ENCODE measurements at places on chromosomes 13 and 19. TPM values are rescaled to one million over a fixed set of nuclear protein-coding genes. Genes with fewer than 3 reads are reported as not detected.
A peak's percentile ranks its signal among the peaks of the same experiment; 100 is the strongest.

DNA sequence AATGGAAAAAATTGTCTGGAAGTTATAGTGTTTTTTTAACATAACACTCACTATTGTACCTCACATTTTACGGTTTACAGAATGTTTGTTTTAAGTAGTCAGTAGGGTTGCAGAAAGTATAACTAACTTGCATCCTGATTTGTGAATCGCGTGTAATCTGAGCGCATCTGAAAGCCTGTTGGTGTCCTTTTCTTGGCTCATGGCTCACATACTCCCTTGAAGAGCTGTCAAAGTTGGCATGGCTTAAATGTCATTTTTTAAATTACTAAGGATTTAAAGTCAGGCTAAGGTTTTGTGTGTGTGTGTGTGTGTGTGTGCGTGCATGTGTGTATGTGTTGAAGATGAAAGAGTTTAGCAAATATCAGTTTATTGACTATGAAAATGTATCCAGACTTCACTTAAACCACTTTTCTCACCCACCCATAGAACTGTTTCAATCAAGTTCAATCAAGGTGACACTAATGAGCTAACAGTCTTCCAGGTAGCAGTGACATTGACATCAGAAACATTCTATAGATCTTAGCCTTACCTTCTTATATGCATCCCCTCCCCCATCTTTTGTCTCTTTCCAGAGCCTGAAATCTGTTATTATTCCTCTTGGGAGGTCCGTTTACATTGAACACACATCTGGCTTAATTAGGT is 480.4 kb upstream of the SGCG start:
- no peaks in the 10 kb centered on the region for H3K36me3 ChIP-seq
- no peaks in the 10 kb centered on the region for H3K4me1 ChIP-seq
- H3K27me3 ChIP-seq, result no peaks in the 10 kb centered on the region
- H3K4me3 ChIP-seq, result no peak overlapping the region

GRCh38 chr19:12930002-12930645 is 3.4 kb downstream of the FARSA start:
- no peak overlapping the region for H3K4me3 ChIP-seq
- no peak for DNase-seq
- H3K27me3 ChIP-seq, result no peaks in the 10 kb centered on the region
- no peak overlapping the region for H3K27ac ChIP-seq
- peaks cover 52% of the 10 kb centered on the region for H3K36me3 ChIP-seq
- H3K4me1 ChIP-seq, result peaks cover 20% of the 10 kb centered on the region

DNA sequence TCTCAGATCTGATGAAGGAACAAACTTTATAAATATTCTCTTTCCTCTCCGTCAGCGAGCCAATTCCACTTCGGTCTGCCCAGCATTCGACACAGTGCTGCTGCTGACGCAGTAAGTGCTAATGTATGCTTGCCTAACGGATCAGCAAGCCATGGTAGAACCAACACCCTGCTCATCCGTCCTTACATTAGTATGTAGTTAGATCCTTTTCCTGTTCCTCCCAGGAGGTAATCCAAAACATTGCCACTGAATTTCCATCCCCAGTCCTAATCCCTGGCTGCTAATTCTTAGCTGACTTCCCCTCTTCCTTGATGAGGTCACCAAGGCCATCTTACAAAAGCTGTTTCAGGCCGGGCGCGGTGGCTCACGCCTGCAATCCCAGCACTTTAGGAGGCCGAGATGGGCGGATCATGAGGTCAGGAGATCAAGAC is 88.0 kb downstream of the STARD13 start:
- no peak for DNase-seq
- H3K4me1 ChIP-seq, result peaks cover 5% of the 10 kb centered on the region
- no peaks in the 10 kb centered on the region for H3K36me3 ChIP-seq
- no peak overlapping the region for H3K27ac ChIP-seq
- no peak overlapping the region for H3K4me3 ChIP-seq

GRCh38 chr19:48618278-48618915 is 581 bp downstream of the RPL18 start:
- H3K27ac ChIP-seq, result peak overlapping the region; percentile 99
- H3K4me1 ChIP-seq, result peaks cover 40% of the 10 kb centered on the region
- peak; percentile 21 for DNase-seq
- peaks cover 64% of the 10 kb centered on the region for H3K36me3 ChIP-seq

GRCh38 chr13:30551189-30551588 is 66.5 kb upstream of the USPL1 start:
- H3K4me3 ChIP-seq, result no peak overlapping the region
- no peaks in the 10 kb centered on the region for H3K4me1 ChIP-seq

DNA sequence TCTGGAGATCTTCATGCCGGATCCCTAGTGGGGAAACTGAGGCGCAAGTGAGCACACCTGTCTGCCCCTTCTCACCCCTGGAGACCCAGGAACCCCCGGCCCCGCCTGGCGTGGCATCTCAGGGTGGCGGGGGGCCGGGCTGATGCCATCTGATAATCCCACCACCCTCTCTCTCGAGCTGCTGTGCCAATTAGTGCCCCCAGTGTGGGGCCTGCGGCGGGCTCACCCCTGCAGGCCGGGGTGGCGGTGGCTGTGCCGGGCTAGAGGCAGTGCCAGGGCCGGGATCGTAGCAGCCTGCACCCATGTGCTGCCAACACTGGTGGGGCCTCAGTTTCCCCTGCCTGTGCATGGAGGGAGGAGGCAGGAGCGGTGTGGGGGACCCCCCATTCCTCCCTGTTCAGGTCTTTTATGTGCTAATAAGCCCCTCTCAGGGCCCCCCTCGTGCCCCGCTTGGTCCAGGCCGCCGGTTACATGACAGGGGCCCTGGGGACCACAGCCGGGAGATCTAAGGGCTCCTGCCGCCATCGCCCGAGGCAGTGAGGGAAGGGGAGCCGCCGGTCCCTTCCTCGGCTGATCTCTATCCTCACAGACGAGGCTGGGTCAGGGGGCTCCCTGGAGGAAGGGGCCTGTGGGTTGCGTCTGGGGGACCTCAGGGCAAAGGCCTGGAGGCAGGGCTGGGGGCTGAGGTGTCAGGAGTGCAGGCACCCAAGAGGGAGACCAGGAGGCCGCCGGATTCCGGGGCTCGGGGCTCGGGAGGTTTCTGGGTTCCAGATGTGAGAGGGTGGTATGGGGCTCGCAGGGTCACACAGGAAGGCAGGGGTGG is 8.3 kb downstream of the EFNA2 start:
- no peak for DNase-seq
- no peaks in the 10 kb centered on the region for H3K36me3 ChIP-seq

- H3K27me3 ChIP-seq, result peaks cover 19% of the 10 kb centered on the region
Observed at GRCh38 chr19:38538386-38538785, 79.4 kb downstream of the MAP4K1 start.

GRCh38 chr19:15265850-15266248 is 33.6 kb upstream of the EPHX3 start:
- no peak overlapping the region for H3K27ac ChIP-seq
- no peaks in the 10 kb centered on the region for H3K4me1 ChIP-seq
- H3K36me3 ChIP-seq, result peaks cover 62% of the 10 kb centered on the region

GRCh38 chr19:44808463-44809371 is at the start of gene BCAM:
TSS of gene BCAM (plus strand) at chr19:44809103. CDS start at chr19:44809125, 22 bp downstream.
- no peaks in the 10 kb centered on the region for H3K36me3 ChIP-seq
- DNase-seq, result no peak
- no peak within 1 kb of the TSS for H3K4me3 ChIP-seq

DNA sequence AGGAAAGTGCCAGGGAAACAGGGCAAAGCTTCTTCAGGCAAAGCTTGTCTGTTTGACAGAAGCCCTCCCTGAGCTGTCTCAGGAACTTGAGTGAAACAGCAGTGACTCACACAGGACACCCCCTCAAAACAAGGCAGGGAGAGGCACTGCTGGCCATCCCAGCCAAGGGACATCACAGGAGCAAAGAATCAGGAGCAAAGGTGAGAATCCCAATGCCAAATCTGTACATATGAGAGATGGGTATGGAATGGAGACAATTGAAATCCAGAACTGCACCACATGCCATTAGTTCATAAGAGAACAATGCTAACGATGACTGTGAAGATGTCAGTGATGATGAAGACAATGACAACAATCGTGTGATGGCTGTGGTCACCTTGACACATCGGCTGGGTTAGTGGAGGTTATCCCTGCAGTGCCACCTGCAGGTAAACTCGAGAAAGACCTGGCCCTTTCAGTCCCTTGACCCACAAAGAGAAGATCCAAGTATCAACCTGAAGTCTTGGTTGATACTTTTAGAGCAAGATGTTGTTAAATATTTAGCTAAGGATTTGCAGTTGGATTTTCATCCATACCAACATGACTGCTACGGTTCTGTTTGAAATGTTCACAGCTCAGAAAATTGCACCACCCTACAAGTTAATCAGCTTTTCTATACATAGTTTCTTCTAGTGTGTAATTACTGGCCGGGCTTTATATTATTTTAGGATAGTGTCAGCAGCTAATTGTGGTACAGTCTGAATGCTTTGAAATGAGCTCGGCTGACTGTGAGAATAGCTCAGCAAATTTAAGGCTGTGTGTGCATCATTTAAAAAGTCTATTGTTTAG is 42.0 kb upstream of the IPO5 start:
- no peak overlapping the region for H3K4me3 ChIP-seq
- H3K27me3 ChIP-seq, result no peaks in the 10 kb centered on the region
- H3K27ac ChIP-seq, result no peak overlapping the region
- no peaks in the 10 kb centered on the region for H3K4me1 ChIP-seq
- no peaks in the 10 kb centered on the region for H3K36me3 ChIP-seq

- no peak overlapping the region for H3K27ac ChIP-seq
- no peak overlapping the region for H3K4me3 ChIP-seq
- DNase-seq, result peak; percentile 26
- H3K4me1 ChIP-seq, result peaks cover 2% of the 10 kb centered on the region
- H3K27me3 ChIP-seq, result peaks cover 5% of the 10 kb centered on the region
- no peaks in the 10 kb centered on the region for H3K36me3 ChIP-seq
Observed at GRCh38 chr13:33228648-33229445, 56.7 kb downstream of the STARD13 start.

DNA sequence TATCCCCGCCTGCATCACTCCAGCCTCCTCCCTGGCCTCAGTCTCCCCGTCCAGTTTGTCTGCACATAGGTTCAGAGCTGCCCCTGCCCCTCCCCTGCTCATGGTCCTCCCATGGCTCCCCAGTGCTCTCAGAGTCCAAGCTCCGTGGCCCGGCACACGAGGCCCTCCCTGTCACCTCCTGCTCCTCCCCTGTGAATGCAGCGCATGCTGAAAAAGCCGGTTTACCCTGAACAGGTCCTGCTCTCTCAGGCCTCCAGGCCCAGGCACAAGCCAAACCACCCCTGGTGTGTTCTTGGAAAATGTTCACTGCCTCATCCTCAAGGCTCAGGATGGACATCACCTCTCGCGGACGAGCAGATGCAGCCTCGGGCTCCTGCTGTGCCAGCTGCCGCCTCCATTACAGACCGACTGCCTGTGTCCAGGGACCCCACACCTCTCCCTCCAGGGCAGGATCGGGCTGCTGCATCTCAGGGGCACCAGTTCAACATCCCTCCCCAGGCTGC is 13.0 kb downstream of the EMP3 start:
- H3K27me3 ChIP-seq, result no peaks in the 10 kb centered on the region
- H3K36me3 ChIP-seq, result peaks cover 2% of the 10 kb centered on the region
- no peak overlapping the region for H3K4me3 ChIP-seq
- peaks cover 13% of the 10 kb centered on the region for H3K4me1 ChIP-seq

The LILRA1 gene
- total RNA-seq, result not detected

The SLC6A16 gene
- total RNA-seq, result 3.5 TPM

The FPR2 gene
- total RNA-seq, result not detected
